ENCODE measurements at places on chromosomes 12 and 14.

- peak; percentile 36 for DNase-seq
These were observed 23.0 kb downstream of the PDE6H start for GRCh38 chr12:14995583-14996425.

- DNase-seq, result no peak
These were observed 53.1 kb downstream of the SYNE3 start for GRCh38 chr14:95463171-95463901.

GRCh38 chr12:116876151-116876869 lies 4.9 kb downstream of the HRK start:
- no peak for DNase-seq

- no peak for DNase-seq
These were observed 21.7 kb upstream of the SIX1 start for GRCh38 chr14:60670989-60671388.

DNA sequence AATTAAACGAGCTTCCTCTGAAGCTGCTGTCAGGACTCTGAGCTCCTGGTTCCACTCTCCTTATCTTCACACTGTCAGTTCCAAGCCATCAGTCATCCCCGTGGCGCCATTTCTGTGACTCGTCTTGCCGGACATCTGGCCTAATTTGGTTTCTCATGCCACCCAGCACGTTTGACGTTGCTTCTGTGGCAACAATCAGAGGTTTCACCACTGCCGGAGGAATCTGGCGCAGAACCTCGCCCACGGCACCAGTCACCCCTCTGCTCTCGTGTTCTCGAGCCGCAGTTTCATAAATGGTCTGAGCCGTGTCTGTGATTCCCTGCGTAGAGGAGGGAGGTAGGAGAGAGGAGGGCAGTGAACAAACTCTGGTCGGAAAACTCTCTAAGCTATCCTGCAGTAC lies 29.7 kb downstream of the BDKRB1 start:
- DNase-seq, result no peak

DNA sequence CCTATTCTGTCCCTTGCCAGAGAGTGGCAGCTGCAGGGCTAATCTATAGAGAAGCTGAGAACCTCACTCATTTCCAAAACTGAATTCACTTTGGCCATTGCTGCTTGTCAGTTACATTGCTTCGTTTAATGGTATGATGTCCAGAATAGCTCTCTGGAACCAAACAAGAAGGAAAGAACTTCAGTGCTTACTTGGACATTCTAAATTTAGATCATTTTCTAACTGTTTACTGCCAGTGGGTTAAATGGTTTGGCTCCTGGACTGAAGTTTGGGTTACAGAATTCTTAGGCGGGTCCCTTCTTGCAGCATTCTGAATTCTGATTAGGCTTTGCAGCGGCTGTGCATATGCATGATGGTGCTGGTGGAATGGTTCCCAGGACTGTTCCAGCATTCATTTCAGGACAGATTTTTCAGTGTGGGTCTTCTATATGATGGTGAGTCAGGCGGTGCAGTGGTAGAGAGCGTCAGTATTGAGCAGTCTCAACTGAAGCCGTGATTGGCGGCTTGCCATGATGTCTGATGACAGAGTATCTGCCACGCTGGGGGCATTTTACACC lies 148.7 kb downstream of the DYRK2 start:
- no peak for DNase-seq

GRCh38 chr14:68471029-68471963 lies 321.6 kb downstream of the ZFP36L1 start:
- DNase-seq, result peak; percentile 32

GRCh38 chr14:102499401-102500157 lies 10.0 kb downstream of the ANKRD9 start:
- DNase-seq, result no peak

DNA sequence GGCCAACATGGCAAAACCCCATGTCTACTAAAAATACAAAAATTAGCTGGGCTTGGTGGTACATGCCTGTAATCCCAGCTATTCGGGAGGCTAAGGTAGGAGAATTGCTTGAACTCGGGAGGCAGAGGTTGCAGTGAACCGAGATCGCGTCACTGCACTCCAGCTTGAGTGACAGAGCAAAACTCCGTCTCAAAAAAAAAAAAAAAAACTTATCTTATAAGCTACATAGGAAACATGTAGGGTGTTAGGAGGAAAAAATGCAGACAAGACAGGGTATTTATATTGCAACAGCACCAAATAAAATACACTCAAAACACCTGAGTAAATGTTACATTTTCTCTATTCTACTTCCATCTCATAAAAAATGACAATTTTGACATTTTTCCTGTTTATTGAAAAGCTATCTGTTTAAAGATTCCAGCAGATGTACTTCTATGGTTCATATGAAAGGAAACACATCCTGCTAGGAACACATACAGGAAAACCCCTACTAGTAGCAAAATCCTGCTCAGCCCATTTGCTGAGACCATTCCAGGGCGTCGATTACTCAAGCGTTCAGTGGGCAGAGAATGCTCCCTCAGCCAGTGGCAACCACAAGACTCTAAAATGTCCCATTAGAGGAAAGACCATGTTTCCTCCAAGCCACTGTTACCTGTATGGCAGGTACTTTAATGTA lies 19.7 kb downstream of the CORO1C start:
- no peak for DNase-seq

DNA sequence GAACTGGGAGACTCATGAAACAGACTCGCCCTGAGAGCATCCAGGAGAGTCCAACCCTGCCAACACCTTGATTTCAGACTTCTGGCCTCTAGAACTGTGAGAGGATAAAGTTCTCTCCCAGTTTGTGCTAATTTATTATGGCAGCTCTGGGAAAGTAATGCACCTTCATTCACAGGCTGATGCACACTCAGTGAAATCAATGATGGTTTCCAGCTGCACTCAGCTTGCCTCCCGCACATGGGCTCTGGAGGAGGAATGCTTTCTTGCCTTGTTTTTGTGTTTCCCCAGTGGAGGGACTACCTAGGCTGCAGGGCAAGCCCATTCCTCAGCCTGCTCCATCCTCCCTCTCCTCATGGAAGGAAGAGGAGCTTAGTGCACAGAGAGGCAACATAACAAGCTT lies 45.7 kb downstream of the TMEM132C start:
- DNase-seq, result no peak

DNA sequence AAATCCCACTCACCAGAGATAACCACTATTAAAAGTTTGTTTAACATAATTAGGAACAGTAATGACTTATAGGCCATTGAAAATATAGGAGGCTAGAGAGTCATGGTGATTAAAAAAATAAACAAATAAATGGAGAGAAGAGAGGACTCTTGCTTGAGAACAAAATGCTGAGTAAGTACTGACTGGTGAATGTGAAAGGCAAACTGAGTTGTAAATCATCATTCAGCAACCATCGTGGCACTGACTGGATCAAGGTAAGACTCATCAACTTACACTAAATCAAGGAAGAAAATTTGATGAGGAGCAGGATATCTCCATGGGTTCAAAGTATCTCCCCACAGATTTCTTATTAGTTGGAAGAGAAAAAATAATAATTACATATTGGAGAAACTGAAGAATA lies 14.1 kb upstream of the YBX3 start:
- DNase-seq, result no peak

DNA sequence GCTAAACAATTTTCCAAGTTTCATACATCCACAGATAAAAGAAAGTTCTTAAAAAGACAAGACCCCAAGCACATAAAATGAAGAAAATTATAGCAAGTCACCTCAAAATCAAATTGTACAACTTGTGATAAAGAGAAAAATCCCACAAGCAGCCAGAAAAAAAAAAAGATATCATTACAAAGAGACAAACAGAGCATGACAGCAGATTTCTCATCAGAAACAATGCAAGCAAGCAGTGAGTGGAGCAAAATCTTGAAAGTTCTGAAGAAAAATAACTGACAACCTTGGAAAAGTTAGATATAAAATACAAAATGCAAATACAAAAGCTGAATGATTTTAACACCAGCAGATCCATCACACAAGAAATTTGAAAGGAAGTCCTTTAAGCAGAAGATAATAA lies 194.5 kb upstream of the SOX5 start:
- no peak for DNase-seq

DNA sequence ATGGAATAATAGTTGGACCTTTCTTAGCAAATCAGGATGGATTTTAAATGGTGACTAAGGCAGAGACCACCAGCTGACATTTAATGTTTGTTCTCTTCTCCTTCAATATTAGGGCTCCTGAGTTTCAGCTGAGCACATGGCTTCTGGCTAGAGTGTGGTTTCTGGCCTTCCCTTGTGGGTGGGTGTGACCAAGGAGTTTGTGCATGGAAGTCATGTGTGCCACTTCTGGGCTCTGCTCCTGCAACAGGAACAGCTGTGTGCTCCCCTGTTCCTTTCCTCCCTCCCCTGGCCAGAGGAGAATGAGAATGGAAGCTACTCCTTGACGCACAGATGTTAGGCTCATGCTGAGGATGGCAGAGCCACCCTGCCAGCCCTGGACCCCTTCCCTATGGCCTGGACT lies 44.2 kb downstream of the CCDC175 start:
- no peak for DNase-seq

- DNase-seq, result no peak
These were observed 44.5 kb downstream of the NUBPL start for GRCh38 chr14:31605702-31606101.

DNA sequence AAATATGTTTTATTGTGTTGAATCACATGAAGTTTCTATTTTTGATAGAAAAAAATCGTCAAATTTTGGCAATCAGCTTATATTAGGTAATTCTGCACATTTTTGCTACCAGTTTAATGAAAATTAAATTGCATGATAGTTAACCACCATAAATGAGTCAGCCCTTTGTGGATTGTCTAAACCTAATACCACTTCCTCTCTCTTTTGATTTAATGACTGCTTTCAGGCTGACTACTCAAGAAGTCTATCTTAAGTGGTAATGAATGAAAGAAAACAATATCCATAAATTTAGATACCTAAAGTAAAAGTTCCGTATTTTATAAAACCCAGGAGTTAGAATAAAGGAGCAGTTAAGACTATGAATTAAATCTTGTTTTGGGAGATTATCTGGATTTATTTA lies 450.5 kb downstream of the TMEM117 start:
- no peak for DNase-seq

DNA sequence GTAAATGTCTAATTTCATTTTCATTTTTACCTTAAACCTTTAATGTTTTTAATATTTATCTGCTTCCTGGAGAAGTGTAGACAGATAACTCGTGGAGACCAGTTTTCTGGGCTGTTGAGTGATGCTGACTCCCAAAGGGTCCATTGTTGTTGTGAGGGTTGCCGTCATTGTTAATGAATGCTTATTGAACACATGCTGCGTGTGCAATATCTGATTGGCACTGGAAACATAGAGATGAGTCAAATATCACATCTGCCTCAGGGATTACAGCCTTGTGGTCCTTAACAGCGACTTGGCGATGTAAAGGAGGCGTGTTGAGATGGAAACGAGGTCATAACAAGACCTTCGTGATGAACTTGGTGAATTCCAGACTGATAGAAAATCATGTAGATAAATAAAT lies 85.9 kb downstream of the FBXW8 start:
- no peak for DNase-seq

- no peak for DNase-seq
These were observed 462.5 kb downstream of the AEBP2 start for GRCh38 chr12:19901841-19902240.

GRCh38 chr14:28603606-28604005 lies 163.0 kb upstream of the FOXG1 start:
- DNase-seq, result no peak

DNA sequence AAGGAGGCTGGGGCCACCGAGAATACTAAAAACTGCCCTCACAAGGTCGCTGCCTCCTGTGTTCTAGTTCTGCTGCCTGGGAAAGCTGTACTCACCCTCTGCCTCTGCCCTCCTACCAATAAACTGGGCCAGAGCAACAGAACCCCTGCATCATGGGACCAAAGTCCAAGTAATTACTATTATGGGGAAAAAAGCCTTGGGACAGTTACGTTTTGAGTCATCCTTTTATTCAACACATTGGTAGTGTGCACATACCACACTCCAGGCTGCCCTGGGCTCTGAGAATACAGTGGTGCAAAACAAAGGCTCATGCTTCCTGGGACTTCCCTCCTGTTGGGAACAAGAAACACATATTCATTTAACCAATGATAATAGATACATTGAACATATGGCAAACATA lies 49.0 kb downstream of the CACNA1C start:
- no peak for DNase-seq

DNA sequence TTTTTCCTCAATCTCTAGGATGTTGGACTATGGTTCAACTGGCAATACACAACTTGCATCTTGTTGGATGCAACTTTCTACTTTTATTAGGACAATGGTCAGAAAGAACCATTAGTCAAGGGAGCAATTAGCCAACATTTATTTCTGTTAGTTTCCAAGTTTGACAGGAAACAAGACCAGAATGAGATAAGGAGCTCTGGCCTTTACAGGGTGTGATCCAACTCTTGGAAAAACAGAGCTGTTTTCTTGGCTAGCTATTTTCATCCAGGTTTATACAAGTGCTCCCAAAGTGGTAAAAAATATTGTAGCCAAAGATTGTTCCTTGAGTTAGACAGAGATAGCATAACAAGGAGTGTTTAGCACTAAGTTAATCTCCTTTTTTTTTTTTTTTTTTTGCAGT lies 3.9 kb upstream of the SYNE2 start:
- DNase-seq, result no peak

GRCh38 chr12:131098178-131098981 lies 144.7 kb downstream of the ADGRD1 start:
- no peak for DNase-seq

GRCh38 chr12:18130851-18131250 lies 40.9 kb upstream of the RERGL start:
- DNase-seq, result no peak

- DNase-seq, result peak; percentile 91
These were observed 289.1 kb downstream of the CACNA1C start for GRCh38 chr12:2341871-2342270.

DNA sequence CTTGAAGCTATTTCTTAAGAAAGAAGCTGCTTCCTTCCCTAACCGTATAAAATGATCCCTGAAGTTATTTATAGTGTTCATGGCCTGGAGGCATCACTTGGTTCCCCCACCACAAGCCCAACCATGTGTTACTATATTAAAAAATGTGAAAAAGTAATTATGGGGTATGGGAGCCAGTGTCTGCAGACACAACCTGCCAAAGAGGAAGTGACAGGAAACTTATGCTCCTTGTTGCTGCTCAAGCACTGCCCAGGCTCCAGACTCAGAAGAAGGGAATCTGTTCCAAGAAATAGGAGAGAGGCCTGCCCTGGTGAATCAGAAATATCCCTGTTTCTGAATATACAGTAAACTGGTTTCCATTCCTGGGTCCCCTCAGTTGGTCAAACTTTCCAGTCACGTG lies 217.2 kb upstream of the BMP4 start:
- DNase-seq, result no peak

GRCh38 chr14:32414808-32415255 lies 85.7 kb downstream of the AKAP6 start:
- DNase-seq, result no peak

- no peak for DNase-seq
These were observed 58.9 kb upstream of the PLEKHG3 start for GRCh38 chr14:64645220-64645892.

- DNase-seq, result no peak
These were observed 16.9 kb upstream of the PPP4R4 start for GRCh38 chr14:94157197-94157596.

DNA sequence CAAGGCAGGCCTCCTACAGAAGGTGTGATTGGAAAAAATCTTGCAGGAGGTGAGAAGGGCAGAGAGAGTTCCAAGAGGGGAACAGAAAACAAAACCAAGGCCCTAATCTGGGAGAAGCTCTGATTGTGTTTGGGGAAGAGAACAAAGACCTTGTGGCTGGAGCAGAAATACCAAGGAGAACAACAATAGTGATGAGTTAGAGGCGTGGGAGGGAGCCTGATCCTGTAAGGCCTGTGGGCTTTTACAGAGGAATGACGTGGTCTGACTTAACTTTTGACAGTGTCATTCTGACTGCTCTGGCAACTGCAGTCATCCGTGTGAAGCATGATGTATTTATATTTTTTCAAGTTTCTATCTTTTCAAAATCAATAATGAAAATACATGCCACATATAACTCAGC lies 200.6 kb downstream of the ANO4 start:
- no peak for DNase-seq
